ENCODE measurements at places on chromosomes 16 and 17.
A peak's percentile ranks its signal among the peaks of the same experiment; 100 is the strongest.

GRCh38 chr16:28623172-28623711 lies 13.4 kb upstream of the SULT1A1 start:
- DNase-seq, result peak; percentile 64

- no peak for DNase-seq
Measured at GRCh38 chr17:56480501-56480900, 113.0 kb upstream of the NOG start.

GRCh38 chr17:79023886-79024771 lies at the start of gene C1QTNF1:
TSS of gene C1QTNF1 (plus strand) at chr17:79024169. CDS start at chr17:79043969, 19,800 bp downstream.
- no peak for DNase-seq

- DNase-seq, result no peak
Measured at GRCh38 chr16:52812678-52813556, 239.8 kb downstream of the CHD9NB start.

GRCh38 chr17:10177913-10178505 lies 20.4 kb downstream of the GAS7 start:
- no peak for DNase-seq

- DNase-seq, result no peak
Measured at GRCh38 chr16:72458035-72458434, 286.1 kb upstream of the PMFBP1 start.

GRCh38 chr17:76635039-76635438 lies 8.5 kb downstream of the ST6GALNAC1 start:
- DNase-seq, result no peak

- peak; percentile 74 for DNase-seq
Measured at GRCh38 chr17:64028874-64029464, 8.5 kb upstream of the ICAM2 start.

- DNase-seq, result no peak
Measured at GRCh38 chr16:19484096-19484495, 37.8 kb downstream of the GDE1 start.

DNA sequence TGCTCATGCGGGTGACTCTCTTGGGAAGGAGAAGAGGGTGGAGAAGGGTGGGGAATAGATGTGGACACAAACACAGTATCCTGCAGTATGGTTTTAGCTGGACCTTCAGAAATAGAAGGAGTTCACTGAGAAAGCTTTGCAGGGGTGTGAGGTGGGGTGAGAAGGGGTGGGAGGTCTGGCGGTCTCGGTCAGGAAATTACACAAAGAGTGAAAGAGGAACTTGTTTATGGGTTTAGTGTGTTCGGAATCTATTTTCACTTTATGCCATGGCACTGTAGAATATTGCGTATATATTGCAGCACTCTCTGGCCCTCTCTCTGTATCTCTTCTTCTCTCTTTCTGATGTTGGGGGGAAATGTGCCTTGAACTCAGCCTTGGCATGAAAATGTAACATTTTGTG lies 148.2 kb upstream of the GOT2 start:
- DNase-seq, result no peak
